ENCODE measurements at places on chromosomes 7 and 10. TPM values are rescaled to one million over a fixed set of nuclear protein-coding genes. Genes with fewer than 3 reads are reported as not detected.

Gene PON3
- 39.3 TPM for total RNA-seq

Gene TMEM176B
- not detected for total RNA-seq

Gene HOXA2
- 0.85 TPM for total RNA-seq

Gene SLC16A9
- 0.13 TPM for total RNA-seq

Gene NXPH1
- total RNA-seq = not detected

Gene DNAH11
- 0.33 TPM for total RNA-seq

Gene ADCYAP1R1
- 0.03 TPM for total RNA-seq

Gene SHH
- total RNA-seq = 0.46 TPM

Gene PDE1C
- 2.5 TPM for total RNA-seq

Gene ACSM6
- total RNA-seq = not detected
